HCT116 (cell line): ENCODE measurements at places on chromosomes 13 and 19. TPM values are rescaled to one million over a fixed set of nuclear protein-coding genes. Genes with fewer than 3 reads are reported as not detected.

TRPC4 gene
- not detected for total RNA-seq

SHISA2 gene
- not detected for total RNA-seq

SNRPA gene
- 170 TPM for total RNA-seq

DNA sequence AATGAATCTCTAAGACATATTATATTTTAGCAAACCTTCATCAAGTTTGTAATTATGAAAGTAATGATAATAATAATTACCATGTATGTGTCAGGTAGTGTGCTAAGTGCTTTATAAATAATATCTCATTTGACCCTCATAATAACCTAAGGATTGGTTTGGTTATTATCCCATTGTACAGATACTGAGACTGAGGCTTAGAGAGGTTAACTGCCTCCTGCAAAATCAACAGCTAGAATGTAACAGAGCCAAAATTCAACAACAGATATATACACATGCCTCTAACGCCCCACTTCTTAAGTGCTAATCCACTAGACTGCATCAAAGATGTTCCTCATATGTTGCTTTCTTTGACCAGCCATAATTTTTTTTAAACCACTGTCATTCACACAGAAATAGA is 140.8 kb downstream of the ZAR1L start:
- DNase-seq, result no peak

DNA sequence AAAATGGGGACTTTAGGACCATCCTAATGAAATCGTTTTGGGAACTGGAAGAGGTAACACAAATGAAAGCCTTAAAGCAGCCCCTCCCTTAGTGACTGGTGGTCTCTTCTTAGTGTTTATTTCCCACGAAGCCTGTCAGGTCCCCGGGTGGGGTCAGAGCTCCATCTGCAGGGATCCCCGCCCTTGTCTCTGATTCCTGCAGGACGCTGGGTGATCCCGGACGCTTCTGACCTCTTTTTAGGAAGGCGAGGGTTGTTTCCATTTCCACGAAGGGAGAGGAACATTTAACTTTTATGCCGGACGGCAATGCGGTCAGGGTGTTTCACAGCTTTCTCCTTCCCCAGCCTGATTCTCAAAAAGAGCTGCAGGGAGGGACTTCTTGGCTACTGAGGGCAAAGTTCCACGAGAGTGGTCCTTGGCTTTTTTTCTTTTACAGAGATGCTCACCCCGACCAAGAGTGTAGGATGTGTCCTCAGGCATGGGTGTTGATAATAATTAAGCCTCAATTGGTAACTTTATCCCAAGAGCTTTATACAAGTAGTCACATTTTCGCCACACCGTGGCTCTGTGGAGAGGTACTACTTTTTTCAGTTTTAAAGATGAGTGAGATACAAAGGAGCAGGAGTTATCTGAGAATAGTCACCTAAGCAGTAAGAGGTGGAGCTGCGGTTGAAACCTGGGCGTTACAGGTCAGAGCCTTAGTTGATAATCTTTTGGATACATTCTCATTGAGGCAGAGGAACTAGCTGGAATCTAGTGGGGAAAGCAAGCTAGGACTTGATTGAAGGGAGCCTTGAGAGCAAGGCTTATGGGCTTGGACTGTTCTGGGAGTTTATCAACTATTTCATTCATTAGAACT is 813 bp downstream of the ZNF284 start:
- DNase-seq, result no peak

GRCh38 chr13:23877286-23877685 is 11.9 kb downstream of the MIPEP start:
- DNase-seq, result no peak

DNA sequence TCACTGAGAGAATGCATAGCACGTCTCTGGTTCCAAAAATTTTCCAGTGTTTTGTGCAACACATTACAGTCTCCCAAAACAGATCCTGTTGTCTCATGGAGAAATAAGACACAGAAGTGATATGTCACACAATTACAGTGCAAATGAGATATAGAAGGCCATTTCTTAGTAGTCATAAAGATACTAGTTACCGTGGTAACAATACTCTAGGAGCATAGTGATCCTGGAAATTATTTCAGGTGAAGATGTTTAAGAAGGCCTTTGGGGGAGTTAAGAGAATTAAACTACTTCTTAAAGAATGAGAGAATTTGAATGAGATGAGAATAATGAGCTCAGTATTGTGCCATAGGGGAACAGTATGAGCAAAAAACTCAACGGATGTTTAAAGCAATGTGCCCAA is 628.0 kb upstream of the MIR17HG start:
- no peak for DNase-seq

- DNase-seq, result peak; percentile 68
These were observed 16.1 kb upstream of the TPP2 start for GRCh38 chr13:102580552-102581169.

- no peak for DNase-seq
These were observed 9.1 kb upstream of the SLC35E1 start for GRCh38 chr19:16581145-16581970.

DNA sequence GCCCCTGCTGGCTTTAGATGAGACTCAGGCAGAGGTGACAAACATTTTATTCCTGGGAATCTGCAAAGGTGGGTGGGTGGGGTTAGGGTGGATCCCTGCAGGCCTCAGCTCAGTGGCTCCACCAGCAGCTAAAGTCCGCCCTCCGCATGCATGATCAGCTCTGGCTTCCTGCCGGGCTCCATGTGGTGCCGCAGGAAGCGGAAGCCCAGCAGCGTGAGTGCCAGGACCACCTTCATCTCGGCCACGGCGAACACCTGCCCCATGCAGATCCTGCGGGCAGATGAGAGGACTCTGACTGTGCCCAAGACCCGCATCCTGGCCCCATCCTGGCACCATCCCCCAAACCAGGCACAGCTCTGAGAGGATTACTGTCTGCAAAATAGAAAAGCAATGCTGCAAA is 26.3 kb downstream of the CYP4F2 start:
- peak; percentile 54 for DNase-seq

DNA sequence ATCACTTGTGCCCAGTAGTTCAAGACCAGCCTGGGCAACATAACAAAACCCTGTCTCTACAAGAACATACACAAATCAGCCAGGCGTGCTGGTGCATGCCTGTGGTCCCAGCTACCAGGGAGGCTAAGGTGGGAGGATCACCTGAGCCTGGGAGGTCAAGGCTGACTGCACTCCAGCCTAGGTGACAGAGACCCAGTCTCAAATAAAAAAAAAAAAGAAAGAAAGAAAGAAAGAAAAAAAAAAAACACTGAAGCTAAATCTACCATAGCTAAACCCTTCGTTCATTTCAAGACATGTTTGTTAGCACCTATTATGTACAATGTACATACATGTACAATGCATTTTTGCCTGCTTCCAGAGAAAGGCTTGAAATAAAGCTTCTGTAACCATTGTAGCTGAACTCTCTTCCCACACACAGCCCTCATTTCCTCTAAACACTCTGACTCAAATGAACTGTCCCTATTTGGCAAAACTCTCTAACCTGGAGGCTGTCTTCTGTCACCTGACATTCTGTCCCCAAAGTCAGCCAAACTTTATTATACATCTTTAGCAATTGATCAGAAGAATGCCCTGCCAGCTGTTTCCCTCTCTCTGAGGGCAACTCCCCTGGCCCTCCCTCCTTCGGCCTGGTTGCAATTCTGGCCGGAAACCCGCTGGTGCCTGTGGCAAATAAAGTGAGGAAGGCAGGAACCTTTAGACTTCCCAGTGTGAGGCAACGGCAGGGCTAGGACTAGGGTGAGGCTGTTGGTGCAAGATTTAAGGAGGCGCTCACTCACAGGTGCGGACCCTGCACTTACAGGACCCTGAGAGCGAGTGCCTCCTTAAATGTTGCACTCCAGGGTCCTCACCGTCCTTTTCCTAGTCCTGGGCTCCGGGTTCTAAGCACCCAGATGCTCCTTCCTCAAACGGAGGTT is 1.8 kb downstream of the ETHE1 start:
- DNase-seq, result peak; percentile 57
